ENCODE measurements at places on chromosomes 5 and 9.

DNA sequence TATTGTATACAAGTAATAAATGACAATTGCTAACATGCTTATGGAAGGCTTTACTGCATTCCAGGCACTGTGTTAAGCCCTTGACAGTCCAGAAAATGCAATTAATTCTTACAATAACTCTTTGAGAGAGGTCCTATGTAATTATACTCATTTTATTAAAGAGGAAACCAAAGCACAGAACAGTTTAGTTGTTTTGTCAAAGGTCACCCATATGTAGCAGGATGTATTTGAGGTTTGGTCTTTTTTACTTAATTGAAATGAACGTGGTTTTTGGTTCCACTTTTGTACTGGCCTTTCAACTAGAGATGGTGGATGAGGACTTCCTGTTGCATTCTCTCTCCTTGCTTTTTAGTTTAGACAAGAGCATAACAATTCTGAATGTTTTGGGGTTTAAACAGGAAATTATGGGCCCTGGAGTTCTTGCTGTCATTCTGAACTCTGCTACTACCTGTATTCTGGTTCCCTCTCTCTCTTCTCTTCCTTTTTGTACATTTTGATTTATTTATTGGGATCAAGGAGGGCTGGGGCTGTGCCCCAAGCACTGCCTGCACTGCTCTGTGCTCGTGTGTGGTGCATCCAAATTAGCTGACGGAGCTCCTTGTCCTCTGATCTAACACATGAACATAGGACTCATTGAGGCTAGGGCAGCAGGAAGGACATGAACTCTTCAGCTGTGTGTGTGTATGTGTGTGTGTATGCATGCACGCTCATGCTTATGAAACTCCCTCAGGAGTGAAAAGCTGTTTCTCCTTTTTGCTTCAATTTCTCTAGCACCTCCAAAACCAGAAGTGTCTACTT lies 47.4 kb downstream of the SLC28A3 start:
- DNase-seq, result no peak

- DNase-seq, result no peak
Observed at GRCh38 chr5:21672911-21673310, 1180.2 kb downstream of the CDH12 start.

DNA sequence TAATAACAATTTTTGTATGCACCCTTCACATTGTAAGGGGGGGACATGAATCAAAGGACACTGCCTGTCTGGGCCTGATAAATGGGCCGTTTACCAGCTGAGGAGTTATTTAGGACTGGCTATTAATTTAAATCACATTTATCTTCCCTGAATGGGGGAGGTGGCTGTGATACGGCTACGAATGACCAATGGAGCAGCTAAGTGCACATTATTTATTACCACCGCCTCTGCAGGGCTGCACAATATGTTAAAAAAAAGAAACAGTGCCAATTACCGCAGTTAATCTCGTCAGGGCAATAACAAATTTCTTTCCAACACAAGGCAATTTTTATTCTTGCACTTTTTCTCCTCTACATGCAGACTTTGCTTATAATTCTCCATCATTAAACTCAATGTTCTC lies 318.4 kb downstream of the IRX2 start:
- DNase-seq, result no peak

DNA sequence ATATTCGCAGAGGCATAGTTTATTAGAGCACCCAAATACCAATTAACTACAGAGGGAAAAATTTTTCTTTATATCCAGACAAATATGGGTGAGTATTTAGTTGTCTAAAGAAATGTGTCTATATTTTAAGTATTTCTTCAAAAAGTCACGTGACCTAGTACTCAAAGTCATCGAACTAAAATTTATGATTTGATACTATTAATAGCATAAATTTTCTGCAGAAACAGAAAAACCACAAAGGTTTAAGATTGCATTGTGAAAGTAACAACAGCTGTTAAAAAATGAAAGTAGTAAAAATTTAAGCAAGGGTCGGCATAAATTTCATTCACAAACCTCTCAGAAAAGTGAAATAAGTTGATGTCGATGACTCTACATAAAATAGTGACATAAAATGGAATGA lies 323.9 kb upstream of the RORB start:
- no peak for DNase-seq

GRCh38 chr9:109159583-109159982 lies 7.5 kb downstream of the FRRS1L start:
- no peak for DNase-seq

DNA sequence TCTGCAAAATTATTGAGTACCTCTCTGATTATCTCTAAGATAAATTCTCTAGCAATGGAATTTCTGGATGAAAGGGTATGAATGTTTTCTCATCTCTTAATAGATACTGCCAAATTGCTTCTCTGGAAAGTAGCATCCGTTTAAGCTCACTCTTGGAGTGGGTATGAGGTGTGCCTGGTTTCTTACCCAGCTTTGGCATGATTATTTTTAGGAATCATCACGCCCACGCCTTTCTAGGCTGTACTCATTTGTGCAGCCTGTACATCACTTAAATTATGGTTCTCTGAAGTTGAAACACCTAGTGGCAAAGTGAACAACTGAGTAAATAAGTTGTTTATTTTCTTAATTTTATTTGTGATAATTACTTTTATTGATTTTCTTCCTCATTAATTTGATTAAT lies 156.5 kb upstream of the IL12B start:
- no peak for DNase-seq

DNA sequence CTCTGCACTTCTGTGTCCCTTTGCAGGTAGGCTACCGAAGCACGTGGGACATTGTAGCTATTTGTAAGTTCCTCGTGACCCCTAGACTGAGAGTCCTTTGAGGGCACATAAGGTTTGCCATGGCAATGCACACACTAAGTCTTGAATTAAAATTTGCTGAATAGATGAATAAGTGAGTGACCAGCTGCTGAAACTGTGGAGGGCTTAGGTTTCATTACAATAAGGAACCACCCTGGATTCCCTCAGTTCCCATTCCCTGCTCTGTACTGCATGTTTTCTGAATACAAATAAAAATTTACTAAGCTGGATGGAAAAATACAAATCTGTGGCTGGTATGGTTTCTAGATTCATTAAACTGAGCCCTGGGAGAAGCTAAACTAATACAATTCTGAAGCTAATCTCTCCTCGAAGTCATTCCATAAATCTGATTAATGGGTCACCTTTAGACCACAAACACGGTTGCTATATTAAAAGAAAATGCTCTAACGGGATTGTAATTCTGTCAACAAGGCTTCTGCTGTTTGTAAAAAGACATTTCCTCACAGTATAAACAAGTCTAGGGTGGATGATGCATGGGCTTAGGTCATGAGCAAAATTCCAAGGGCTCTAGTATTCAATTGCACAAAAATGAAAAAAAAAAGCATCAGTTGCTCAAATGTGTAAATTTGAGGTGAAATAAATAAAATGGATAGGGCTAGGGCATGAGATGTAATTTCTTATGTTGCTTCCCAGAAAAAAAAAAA lies 172.3 kb downstream of the ATP10B start:
- DNase-seq, result no peak

DNA sequence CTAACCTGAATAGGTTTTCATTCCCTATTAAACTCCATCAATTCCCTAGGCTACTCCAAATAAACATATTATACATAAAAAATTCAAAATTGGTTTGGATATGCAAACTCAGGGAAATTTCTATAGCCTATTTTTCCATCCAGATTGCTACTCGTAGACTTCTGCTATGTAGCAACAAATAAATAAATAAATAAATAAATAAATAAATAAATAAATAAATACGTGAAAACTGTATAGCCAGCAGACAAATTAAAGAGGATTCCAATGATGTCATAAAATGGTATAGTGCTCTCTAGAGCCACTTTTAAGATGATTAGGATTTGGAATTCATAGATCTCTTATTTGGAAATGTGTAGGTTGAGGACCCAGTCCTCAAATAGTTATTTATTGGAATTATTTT lies 1193.2 kb upstream of the NUDT12 start:
- DNase-seq, result no peak

GRCh38 chr9:85431339-85432102 lies 310.2 kb downstream of the AGTPBP1 start:
- DNase-seq, result no peak

DNA sequence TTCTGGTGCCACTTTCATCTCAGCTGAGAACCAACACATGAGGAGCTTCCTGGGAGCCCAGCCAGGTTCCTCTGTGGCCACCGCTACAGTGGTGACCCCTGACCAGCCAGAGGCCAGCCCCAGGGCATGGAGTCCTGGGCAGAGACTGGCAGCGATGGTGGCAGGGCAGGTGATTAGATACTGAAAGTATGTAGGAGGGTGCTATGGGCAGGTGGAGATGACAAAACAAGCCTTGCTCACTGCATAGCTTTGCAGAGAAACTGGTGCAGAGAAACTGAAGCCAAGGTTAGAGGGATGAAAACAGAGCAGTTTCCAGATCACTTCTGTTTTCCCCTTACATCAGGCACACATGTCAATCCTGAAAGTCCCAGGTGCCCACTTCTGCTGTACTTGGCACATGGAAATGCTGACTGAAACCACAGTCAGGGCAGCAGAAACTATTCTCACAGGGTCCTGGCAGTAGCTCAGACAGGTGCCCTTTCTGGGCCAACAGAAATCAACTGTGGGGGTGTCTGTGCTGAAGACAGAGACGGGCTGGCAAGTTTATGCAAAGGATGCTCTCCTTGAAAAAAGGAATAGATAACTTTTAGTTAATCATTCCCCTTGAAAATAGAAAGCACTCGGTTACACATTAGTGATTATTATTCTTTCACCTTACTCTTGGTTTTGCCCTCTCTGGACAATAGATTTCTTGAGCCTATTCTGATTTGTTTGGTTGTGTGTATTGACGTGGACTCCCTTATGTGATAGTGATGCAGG lies 90.3 kb downstream of the ANKRD55 start:
- no peak for DNase-seq

DNA sequence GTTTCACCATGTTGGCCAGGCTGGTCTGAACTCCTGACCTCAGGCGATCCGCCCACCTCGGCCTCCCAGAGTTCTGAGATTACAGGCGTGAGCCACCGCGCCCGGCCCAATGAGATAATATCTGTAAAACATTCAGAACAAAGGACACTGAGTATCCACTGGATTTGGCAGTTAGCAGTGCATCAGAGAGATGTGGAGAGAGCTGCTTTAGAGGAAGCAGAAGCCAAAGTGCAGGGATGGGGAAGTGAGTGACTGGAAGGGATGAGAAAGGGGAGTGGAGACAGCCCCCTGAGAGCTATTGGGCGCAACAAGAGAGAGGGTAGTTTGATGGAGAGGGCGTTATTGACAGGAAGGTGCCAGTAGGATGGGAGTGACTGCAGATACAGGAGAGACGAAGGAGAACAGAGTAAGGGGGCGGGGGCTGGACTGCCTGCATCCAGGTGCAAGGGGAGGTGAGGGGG lies 157.5 kb upstream of the SHB start:
- no peak for DNase-seq

- DNase-seq, result no peak
Observed at GRCh38 chr9:91503673-91504081, 80.0 kb upstream of the NFIL3 start.

DNA sequence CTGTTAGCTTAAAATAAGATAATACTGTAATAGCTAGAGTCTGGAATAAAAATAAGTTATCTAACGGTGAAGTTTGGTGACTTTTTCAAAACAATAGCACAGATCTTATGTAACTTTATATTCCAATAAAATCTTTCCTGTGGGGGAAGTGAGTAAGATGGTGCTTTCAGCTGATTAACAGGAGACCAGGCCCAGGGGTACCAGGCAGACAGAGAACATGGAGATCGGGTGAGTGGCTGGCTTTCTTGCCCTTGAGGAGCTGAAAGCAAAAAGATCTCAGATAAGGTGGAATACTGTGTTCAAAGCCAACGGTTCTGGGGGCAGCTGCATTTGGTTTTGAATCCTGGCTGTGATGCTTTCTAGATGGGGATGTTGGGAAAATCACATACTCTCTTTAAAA lies 61.3 kb downstream of the MAT2B start:
- DNase-seq, result no peak

DNA sequence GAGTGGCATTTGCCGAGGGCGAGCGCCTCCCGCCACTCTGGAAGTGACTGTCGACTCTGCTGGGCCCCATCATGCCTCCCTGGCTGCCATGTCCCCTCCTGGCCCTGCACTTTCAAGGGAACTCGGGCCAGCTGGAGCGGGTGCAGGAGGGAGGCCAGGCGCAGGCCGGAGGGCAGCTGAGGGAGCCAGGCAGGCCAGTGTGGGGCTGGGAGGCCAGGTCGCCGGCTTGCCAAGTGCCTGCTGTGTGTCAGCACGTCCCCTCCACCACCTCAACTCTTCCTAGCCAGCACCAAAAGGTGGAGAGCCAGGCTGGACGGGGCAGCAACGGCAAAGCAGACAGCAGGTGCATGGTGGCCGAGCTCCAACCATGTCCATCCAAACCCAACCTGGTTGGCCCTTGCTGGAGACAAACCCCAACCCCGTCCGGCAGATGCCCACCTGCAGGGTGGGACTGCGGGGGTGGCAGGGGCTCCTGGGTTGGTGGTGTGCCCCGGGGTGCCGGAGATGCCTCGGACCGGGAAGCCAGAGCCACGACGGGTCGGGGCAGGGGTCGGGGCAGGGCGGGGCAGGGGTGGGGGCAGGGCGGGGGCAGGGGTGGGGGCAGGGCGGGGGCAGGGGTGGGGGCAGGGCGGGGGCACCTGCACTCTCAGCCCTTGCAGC lies 36.5 kb upstream of the EGFL7 start:
- DNase-seq, result no peak

DNA sequence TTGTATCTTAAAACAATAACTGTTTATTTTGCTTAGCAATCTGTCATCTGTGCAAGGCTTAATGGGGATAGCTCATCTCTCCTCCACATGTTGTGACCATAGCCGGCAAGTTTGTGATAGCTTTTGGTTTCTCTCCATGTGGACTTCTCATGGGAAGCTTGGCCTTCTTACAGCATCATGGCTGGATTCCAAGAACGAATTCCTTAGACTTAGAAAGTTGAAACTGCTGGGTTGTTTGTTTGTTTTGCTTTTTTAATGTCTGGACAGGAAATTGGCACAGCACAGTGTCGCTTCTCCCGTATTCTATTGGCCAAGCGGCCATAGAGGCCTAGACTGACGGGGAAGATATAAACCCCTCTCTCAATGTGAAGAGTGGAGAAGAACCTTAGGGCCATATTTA lies 61.0 kb upstream of the PRDM9 start:
- DNase-seq, result no peak

DNA sequence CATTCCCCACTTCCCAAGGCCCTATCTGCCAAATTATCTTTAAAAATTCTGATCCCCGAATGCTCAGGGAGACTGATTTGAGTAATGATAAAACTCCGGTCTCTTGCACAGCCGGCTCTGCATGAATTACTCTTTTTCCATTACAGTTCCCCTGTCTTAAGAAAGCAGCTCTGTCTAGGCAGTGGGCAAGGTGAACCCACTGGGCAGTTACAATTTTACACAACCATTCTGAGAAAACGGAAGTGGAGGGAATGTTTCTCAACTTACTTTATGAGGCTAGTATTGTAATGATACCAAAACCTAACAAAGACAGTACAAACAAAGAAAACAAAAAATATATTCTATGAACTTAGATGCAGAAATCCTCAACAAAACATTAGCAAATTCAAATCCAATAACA lies 100.0 kb downstream of the MCTP1 start:
- DNase-seq, result no peak

- DNase-seq, result no peak
Observed at GRCh38 chr9:71704796-71705195, 63.5 kb downstream of the CEMIP2 start.

GRCh38 chr9:75376680-75377254 lies 288.5 kb downstream of the OSTF1 start:
- no peak for DNase-seq

GRCh38 chr9:14554886-14555285 lies 138.3 kb downstream of the ZDHHC21 start:
- no peak for DNase-seq
